Foreskin fibroblast (primary cell): ENCODE measurements at places on chromosomes 12 and 14.

DNA sequence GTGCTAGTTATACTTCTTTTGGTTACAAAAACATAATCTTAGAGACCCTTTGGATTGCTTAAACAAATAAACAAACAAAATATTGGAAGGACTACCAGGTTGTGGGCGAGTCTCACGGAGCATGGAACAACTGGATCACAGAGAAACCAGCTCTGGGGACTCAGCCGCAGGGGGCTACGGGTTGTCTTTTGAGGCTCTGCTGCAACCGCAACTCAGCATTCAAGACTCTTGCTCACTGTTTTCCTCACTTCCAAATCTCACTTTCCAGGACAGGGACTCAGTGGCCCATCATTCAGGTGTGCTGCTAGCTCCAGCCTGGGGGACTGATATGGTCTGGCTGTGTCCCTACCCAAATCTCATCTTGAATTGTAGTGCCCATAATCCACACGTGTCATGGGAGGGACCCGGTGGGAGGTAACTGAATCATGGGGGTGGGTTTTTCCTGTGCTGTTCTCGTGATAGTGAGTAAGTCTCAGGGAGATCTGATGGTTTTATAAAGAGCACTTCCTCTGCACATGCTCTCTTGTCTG lies 14.0 kb upstream of the SERPINA4 start:
- DNase-seq = no peak

- peak; percentile 9 for DNase-seq
These were observed 827 bp downstream of the ALDH2 start for GRCh38 chr12:111767362-111768158.

DNA sequence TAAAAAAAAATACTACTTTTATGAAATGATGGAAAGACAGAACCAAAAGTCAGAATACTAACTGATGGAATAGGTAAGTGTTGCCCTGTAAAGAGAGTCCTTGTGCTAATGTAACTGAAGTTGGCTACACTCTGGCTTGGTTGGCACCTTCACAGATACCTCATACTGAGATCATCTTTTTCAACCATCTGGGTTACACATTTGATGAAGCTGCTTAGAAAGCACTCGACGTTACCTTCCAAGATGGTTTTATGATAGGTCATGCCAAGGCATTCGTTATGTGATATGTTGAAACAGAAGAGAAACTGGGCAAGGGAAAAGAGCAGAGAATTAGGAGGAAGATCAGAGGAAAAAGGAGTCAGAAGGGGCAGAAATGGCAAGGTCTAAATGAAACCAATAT lies 203.8 kb downstream of the ADAMTS20 start:
- DNase-seq = peak; percentile 74

- DNase-seq = peak; percentile 98
These were observed 16.2 kb downstream of the ACIN1 start for GRCh38 chr14:23078692-23079116.

DNA sequence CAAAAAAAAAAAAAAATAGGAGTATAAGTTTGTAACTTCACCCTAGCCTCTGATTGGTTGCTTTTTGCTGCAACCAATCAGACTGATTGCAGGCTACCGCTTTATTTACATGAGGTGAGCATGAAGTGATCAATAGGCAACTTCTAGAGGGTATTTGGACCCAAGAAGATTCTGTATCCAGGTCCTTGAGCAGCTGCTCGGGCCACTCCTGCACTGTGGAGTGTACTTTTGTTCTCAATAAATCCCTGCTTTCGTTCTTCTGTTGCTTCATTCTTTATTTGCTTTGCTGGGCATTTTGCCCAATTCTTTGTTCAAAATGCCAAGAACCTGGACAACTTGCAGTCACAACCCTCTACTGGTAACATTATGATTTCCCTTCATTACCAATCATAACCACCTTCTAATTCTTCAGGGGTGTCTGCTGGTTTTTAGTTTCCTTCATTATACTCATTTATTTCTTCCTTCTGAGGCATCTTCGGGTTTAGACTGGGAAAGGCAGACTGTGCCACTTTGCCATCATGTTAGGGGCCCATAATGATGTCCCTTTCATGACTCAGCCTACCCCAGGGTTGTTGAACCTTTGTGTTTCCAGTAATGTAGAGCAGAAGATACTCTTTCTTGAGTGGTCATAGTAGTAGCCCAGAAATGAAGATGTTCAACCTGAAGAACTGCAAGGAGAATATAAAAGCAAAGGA lies 43.4 kb upstream of the LIMA1 start:
- DNase-seq = peak; percentile 74

DNA sequence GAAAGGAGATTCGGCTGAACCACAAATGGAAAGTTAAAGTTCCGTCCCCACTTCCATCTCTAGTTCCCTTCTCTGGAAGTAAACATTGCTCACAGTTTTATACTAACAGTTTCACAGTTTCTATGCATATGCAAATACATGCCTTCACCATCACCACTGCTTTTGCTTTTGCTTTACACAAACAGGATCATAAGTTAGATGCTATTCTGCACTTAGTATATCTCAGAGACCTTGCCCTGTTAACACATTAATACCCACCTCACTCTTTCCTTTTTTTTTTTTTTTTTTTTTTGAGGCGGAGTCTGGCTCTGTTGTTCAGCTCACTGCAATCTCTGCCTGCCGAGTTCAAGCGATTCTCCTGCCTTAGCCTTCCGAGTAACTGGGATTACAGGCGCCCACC lies 890 bp downstream of the TEP1 start:
- DNase-seq = peak; percentile 19

GRCh38 chr14:68559949-68560348 lies 232.9 kb downstream of the ZFP36L1 start:
- DNase-seq = no peak

GRCh38 chr14:72737560-72737943 lies 156.3 kb downstream of the DPF3 start:
- DNase-seq = no peak

- DNase-seq = no peak
These were observed at the start of gene KCNK10 for GRCh38 chr14:88323086-88323522. KCNK10 (minus strand) TSS chr14:88323269; CDS start chr14:88322798, 471 bp downstream.

DNA sequence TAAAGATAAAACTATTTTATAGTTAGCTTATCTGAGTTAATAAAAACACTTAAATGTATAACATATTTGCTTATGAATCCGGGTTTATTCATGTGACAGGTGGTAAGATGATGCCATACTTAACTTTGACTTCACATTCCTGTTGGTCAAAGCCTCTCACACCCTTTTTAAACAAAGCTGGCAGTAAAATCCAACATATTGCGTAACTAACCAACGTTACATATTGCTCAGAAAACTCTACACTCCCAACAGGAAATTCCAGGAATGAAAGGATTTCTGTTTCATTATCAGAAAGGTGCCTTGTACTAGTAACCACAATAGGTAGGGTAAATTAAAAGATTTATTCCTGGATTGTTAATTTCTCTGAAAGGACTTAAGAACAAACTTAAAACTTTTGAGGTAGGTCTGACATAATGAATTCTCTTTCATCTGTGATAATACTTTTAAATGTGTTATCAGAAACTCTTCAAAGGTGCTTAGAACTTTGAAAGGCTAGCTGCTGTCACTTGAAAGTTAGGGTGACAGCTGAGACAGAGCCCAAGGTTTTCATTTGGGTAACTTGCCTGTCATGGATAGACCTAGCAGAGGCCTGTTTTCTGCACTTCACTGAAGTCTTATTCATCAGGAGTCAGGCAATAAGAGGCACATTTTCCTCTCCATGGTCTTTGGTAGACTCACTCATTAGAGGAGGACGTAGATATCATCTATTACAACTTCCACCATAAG lies 23.8 kb upstream of the CATSPERB start:
- DNase-seq = peak; percentile 67

DNA sequence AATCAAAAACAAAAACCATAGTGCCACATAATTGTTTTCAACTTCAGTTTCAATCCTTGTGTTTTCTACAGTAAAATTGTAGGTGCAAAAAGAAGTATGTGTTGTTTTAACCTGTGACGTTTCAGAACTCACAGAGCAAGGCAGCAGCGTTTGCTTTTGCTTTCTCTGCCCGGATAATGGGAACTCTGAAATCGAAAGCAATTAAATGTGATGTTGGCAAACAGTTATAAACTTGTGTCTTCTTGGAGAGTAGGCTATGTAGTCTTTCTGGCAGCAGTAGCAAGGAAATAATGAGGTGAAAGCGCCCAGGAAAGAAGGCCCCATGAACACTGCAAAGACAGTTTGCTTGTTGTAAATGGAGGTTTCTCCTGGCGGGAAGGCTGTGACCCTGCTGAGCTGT lies 39.1 kb downstream of the FNTB start:
- DNase-seq = no peak

DNA sequence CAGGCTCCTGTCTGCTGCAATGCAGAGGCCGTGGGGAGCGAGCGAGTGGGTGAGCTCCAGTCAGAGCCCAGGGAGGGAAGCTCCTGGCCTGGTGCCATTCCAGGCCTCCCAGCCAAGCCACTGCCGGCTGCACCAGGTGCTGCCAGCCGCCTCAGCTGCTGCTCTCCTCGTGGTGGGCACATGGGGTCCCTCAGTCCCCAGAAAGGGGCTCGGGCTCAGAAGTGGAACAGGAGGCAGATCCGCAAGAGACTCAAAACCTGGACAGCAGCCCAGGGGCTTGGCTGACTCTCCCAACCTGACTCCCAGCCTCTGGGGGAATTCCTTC lies 2.4 kb downstream of the ABCB9 start:
- DNase-seq = no peak

GRCh38 chr12:39301422-39301821 lies 141.5 kb downstream of the KIF21A start:
- no peak for DNase-seq

DNA sequence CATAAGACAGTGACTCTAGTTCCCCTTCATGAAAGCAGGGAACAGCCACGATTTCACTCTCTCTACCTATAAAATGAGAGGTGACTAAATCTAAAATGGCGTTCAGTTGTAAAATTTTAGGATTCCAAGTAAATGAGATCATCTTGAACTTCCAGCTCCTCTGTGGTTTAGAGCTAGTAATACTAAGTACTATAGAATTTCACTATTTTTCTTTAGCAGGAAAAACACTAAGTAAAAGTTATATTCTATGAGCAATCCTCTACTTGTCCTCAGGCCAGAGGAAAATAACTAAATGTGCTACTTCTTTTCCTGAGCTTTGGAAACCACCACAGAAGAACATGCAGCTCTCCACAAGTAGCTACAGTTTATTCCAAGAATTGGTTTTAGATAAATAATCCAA lies 55.6 kb downstream of the NIN start:
- DNase-seq = peak; percentile 83

GRCh38 chr14:68098834-68099233 lies 279.3 kb downstream of the RAD51B start:
- no peak for DNase-seq

DNA sequence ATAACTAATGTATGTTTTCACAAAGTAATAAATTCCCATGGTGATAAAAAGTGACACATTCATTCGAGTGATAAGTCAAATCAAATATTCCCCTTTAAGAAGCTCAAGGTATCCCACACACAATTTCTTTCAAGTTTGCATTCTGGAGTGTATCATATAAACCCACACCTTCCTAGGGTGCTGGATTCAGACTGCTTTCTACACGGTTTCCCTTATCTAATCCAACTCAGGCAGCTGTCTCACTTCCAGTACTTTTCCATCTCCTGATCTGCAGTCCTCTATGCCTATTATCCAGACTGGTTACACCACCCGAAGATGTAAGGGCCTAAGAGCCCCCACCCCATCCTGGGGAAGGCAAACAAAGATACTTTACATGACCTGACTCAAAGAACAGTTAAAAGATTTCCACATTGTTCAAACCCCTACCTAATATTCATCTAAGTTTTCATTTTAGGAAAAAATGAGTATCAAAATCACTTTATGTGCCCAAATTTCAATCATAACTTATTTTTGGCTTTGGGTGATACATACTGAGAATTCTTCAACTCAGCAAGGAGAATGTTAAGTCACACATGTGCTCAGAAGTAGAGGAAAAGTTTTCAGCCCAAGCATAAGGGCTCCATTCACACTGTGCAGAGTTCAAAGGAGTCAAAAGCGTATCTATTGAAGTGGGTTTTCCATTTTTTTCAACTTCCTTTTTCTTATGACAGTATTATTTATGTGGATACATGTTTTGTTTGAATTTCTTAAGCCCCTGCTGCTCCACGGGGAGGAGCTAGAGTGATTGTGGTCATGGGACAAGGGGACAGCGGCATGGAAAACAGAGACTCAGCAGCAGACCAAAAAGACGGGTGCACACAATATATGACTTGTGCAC lies 41.8 kb downstream of the CORO1C start:
- DNase-seq = no peak

GRCh38 chr12:11767029-11767724 lies 117.7 kb downstream of the ETV6 start:
- no peak for DNase-seq

DNA sequence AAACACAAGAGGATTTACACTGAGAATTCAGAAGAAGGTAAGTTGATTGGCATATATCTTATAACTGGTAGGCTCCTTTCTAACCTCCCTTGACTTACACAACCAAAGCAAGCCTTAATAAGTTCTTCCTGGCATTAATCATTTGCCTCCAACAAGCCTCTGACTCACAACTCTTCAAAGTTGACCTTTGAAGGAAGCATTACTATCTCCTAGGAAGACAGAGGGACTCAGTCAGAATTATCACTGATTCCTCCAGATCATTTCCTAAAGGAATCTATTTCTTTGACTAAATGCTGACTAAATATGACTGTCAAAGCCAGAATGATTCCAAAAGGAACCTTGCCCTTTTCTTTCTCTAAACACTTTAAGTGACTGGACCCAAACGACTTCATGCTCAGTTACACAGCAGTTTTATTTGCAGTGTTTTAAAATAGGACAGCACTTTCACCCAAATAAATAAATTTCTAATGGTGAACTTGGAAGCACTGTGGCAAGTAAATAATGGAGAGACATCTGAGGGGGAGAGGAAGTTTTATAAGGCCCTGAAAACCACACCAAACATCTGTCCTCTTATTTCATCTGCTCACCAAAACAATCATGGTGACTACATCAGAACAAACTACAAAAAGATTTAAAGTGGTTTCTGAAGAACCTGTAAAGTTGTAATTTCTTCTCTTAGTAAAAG lies 128.2 kb downstream of the KLHL28 start:
- DNase-seq = peak; percentile 4

- DNase-seq = no peak
These were observed 120.3 kb upstream of the NEDD1 start for GRCh38 chr12:96786791-96787190.

GRCh38 chr12:102475355-102475754 lies 5.0 kb downstream of the IGF1 start:
- no peak for DNase-seq

GRCh38 chr14:74349757-74350156 lies 1.5 kb downstream of the VRTN start:
- DNase-seq = no peak

DNA sequence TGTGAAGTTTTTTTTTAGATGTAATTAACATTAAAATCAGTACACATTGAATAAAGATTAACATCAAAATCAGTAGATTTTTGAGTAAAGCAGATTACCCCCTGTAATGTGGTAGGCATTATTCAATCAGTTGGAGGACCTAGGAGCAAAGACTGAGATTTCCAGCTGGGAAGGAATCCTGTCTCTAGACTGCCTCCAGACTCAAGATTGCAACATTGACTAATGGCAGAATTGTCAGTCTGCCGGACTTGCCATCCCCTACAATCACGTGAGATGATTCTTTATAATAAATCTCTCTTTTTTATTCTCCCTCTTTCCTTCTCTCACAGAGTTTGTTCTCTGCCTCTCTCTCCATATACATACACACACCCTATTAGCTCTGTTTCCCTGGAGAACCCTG lies 51.4 kb upstream of the SLC6A15 start:
- DNase-seq = no peak

GRCh38 chr14:39680777-39681176 lies 248.5 kb upstream of the FBXO33 start:
- no peak for DNase-seq
